ENCODE measurements at places on chromosomes 11 and 22. TPM values are rescaled to one million over a fixed set of nuclear protein-coding genes. Genes with fewer than 3 reads are reported as not detected.
A peak's percentile ranks its signal among the peaks of the same experiment; 100 is the strongest.

- H3K36me3 ChIP-seq = peaks cover 80% of the 10 kb centered on the region
- peaks cover 26% of the 10 kb centered on the region for H3K4me1 ChIP-seq
- no peak overlapping the region for H3K27ac ChIP-seq
- no peak overlapping the region for H3K4me3 ChIP-seq
Observed at GRCh38 chr11:57301711-57302423, 22.9 kb downstream of the TNKS1BP1 start.

DNA sequence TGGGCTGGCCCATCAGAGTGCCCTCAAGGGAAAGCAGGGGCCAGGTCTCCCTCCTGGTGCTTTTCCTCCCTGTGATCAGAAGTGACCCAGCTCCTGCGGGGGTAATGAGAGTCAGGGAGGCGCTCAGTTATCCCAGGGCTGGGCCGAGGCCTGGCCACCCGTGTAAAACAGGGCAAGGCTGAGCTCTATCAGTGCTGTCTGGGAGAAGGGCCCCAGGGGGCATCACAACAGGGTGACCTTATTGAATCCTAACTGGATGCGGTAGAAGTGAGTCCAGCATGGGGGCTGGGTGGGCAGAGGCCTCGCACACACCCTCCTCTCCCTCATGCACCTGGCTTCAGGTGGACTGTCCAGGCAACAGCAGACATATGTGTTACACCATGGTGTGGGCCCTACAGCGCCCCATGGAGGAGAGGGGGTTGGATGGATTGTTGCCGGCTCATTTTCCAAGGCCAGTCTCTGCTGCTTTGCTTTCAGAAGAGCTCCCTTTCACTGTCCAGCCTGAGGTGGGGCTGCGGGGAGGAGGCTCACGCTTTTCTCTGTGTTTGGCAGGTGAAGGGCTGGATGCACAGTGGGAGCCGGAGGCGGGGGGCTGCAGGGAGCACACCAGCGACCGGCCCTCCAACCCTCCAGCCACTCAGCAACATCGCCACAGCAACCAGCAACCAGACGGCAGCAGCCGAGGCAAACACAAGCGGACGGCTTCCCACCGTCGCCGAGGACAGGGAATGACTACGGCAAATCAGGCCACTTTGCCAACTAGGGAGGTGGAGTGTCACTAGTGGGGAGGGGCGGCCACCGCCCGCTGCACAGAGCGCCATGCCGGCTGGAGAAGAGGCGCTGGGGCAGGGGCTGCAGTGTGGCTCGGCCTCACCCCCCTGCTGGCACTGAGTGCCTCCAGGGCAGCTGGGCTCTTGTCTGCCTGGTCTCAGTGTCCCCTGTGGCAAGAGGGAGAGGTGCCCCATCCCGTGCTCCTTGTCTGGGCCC is 24.7 kb downstream of the GNAZ start:
- peaks cover 25% of the 10 kb centered on the region for H3K4me1 ChIP-seq
- no peak overlapping the region for H3K27ac ChIP-seq
- H3K4me3 ChIP-seq = no peak overlapping the region

GRCh38 chr11:77082838-77083565 is 16.2 kb downstream of the CAPN5 start:
- no peaks in the 10 kb centered on the region for H3K36me3 ChIP-seq
- H3K27ac ChIP-seq = peak overlapping the region; percentile 60
- peak; percentile 54 for DNase-seq
- H3K27me3 ChIP-seq = no peaks in the 10 kb centered on the region
- no peak overlapping the region for H3K4me3 ChIP-seq

- no peaks in the 10 kb centered on the region for H3K36me3 ChIP-seq
- H3K4me1 ChIP-seq = no peaks in the 10 kb centered on the region
- no peak overlapping the region for H3K4me3 ChIP-seq
Observed at GRCh38 chr11:14593671-14594070, 49.9 kb upstream of the PDE3B start.

GRCh38 chr11:128686745-128687177 is 7.1 kb upstream of the FLI1 start:
- H3K27me3 ChIP-seq = peaks cover 60% of the 10 kb centered on the region
- H3K4me1 ChIP-seq = peaks cover 62% of the 10 kb centered on the region
- peak overlapping the region; percentile 53 for H3K4me3 ChIP-seq
- peak; percentile 65 for DNase-seq

DNA sequence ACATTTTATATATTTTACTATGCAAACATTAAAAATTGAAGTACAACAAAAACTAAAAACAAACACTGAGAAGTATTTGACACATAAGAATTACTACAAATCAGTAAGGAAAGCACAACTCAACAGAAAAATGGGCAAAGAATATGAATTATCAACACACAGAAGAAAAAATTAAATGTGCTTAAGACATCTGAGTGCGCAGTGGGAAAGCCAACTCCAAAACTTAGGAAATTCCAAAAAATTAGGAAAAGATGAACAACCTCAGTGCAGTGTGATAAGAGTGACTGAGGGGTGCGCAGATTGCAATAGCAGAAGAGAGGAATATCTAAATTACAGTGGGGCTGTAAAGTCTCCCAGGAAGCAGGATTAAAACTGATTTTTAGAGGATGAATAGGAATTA is 1.9 kb upstream of the TMEM41B start:
- H3K36me3 ChIP-seq = no peaks in the 10 kb centered on the region
- H3K27me3 ChIP-seq = no peaks in the 10 kb centered on the region
- no peaks in the 10 kb centered on the region for H3K4me1 ChIP-seq
- no peak overlapping the region for H3K4me3 ChIP-seq

GRCh38 chr22:28826921-28827320 is 26.6 kb upstream of the XBP1 start:
- no peak overlapping the region for H3K4me3 ChIP-seq
- H3K27me3 ChIP-seq = no peaks in the 10 kb centered on the region
- H3K36me3 ChIP-seq = no peaks in the 10 kb centered on the region
- DNase-seq = no peak
- no peak overlapping the region for H3K27ac ChIP-seq
- H3K4me1 ChIP-seq = no peaks in the 10 kb centered on the region

GRCh38 chr11:206002-206384 is 1.2 kb downstream of the BET1L start:
- no peaks in the 10 kb centered on the region for H3K27me3 ChIP-seq
- H3K27ac ChIP-seq = peak overlapping the region; percentile 100
- H3K4me1 ChIP-seq = peaks cover 37% of the 10 kb centered on the region
- peaks cover 6% of the 10 kb centered on the region for H3K36me3 ChIP-seq

DNA sequence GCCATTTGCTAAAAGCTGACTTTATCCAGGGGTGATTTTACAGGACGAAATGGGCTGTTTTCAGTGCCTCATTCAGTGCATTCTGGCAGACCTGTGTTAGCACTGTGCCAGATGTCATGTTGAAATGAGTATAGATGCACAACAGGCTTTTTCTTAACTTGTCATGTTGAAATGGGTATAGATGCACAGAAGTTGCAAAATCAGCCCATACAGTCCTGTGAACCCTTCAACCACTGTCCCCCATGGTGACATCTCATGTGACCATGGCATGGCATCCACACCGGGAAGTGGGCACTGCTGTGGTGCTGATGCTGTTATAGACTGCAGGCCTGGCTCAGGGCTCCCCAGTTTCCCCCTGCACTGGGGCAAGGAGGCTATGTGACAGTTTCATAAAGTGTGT is 2.5 kb downstream of the TALDO1 start:
- no peaks in the 10 kb centered on the region for H3K27me3 ChIP-seq
- peaks cover 3% of the 10 kb centered on the region for H3K4me1 ChIP-seq
- no peak overlapping the region for H3K27ac ChIP-seq
- DNase-seq = no peak
- H3K36me3 ChIP-seq = no peaks in the 10 kb centered on the region

DNA sequence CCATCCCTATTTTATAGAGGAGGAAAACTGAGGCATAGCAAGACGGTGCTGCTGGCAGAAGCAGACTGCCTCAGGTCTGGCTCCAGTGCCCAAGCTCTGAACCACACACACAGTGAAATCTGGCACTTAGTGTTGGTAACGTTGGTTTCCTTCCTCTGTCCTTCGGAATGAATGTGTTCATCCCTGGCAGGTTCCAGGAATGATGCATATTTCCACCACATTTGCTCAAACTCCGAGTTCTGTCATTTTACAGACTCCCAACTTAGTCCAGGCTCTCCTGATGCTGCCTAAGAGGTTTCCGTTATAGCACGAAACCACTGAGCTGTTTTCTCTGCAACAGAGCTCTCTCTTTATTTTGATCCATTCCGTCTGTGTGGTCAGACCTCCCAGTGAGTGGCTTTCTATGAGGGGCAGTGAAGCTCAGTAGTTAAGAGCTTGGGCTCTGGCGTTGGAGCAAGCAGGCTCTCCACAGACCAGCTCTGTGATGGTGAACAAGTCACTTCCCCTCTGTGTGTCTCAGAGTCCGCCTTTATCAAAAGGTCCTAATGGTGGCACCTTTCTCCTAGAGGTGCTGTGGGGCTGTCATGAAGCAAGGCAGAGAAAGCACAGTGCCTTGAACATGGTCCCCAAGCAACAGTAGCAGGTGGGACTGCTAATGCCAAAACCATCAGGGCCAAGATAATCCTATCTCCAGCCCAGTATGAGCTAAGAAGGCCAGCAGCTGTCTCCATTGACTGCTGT is 200.3 kb downstream of the MYO18B start:
- H3K27me3 ChIP-seq = no peaks in the 10 kb centered on the region
- H3K4me1 ChIP-seq = peaks cover 16% of the 10 kb centered on the region
- H3K4me3 ChIP-seq = no peak overlapping the region
- peak; percentile 30 for DNase-seq

The FGF19 gene
- total RNA-seq = not detected
